ENCODE measurements at places on chromosomes 5 and 9. TPM values are rescaled to one million over a fixed set of nuclear protein-coding genes. Genes with fewer than 3 reads are reported as not detected.

DNA sequence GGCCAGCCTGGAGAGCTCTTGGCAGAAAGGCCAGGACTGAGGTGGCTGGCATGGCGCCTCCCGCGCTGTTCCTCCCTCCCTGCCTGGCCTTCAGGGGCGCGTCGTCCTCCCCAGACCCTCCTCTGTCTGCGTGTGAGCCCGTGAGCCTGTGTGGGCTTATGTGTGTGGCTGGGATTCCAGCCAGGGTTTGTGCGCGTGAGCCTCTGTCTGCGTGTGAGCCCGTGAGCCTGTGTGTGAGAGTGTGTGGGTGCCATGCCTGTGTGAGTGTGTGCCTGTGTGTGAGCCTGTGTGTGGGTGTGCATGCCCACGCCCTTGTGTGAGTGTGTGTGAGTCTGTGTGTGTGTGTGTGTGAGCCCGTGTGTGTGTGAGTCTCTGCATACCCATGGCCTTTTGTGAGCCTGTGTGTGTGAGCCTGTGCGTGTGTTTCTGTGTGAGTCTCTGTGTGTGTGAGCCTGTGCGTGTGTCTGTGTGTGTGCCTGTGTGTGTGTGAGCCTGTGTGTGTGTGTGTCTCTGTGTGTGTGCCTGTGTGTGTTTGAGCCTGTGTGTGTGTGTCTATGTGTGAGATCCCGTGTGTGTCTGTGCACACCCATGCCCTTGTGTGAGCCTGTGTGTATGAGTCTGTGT is 13.0 kb downstream of the RXRA start:
- no peak for DNase-seq
- H3K4me1 ChIP-seq = peaks cover 20% of the 10 kb centered on the region
- H3K27me3 ChIP-seq = no peaks in the 10 kb centered on the region

DNA sequence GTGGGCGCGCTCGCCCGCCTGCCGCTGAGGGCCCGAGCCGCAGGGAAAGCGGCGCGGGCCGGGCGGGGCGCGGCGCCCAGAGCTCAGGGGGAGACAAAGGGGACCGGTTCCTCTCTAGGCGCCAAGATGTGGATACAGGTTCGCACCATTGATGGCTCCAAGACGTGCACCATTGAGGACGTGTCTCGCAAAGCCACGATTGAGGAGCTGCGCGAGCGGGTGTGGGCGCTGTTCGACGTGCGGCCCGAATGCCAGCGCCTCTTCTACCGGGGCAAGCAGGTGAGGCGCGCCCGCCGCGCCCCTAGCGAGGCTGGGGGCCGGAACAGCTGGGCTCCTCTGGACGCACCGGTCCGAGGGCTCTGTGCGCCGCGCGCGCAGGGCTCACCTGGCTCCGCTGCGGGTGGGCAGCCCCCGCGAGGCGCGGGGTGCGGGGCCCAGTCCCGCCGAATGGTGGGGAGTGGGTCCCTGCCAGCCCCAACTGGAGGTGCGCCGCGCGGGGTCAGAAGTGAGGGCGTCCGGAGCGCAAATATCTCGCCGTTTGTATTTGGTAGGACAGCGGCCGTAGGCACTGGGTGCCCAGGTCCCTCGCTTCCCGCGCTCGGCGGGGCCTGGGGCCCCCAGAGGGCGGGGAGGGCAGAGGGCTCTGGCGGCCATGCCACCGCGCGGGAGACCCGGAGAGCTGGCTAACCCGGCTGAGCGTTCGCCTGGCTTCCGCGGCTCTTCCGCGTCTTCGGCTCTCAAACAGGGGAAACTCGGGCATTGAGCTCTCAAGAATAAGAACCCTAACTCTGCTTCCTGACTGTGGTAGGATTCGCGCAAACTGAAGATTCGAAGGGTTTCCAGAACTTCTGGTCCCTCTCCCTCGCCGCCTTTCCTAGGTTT is 607 bp downstream of the UHRF2 start:
- H3K27me3 ChIP-seq = peaks cover 11% of the 10 kb centered on the region
- peak overlapping the region; percentile 90 for H3K27ac ChIP-seq
- H3K36me3 ChIP-seq = peaks cover 3% of the 10 kb centered on the region
- DNase-seq = no peak
- H3K4me3 ChIP-seq = peak overlapping the region; percentile 84

GRCh38 chr5:148633067-148633377 is 21.3 kb downstream of the HTR4 start:
- no peaks in the 10 kb centered on the region for H3K36me3 ChIP-seq
- peak overlapping the region; percentile 64 for H3K27ac ChIP-seq
- no peak overlapping the region for H3K4me3 ChIP-seq
- no peak for DNase-seq
- H3K27me3 ChIP-seq = no peaks in the 10 kb centered on the region

- H3K4me1 ChIP-seq = no peaks in the 10 kb centered on the region
- no peaks in the 10 kb centered on the region for H3K27me3 ChIP-seq
- H3K27ac ChIP-seq = no peak overlapping the region
- no peaks in the 10 kb centered on the region for H3K36me3 ChIP-seq
Measured at GRCh38 chr5:164098531-164098930, 593.1 kb downstream of the MAT2B start.

DNA sequence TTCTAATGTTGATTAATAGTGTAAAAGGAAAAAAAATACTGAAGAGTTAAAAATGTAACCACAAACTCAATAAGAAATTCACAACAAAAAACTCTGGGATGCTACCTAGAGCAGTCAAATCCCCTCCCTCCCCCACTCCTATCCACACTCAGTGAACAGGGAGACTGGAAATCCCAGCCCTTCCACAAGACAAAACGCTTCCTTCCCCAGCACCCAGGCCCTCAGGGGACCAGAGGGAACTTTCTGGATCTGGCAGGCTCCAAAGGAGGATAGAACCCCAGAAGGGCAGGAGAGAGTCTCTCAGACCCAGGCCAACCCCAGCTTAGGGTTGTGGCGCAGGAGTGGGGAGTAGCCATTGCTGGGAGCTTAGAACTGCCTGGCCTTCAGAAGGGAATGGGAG is 55.0 kb downstream of the DCP2 start:
- no peak overlapping the region for H3K4me3 ChIP-seq
- H3K4me1 ChIP-seq = peaks cover 16% of the 10 kb centered on the region

TMEM203 gene
- total RNA-seq = 32.7 TPM

GDNF gene
- 0.86 TPM for total RNA-seq
